Stimulated activated CD4-positive, alpha-beta T cell treated with anti-CD3 and anti-CD28 coated beads, Interleukin-1b, Interleukin-23, amount 100 ng/mL, for 4 hours (primary cell): ENCODE measurements at places on chromosomes 16 and 17.

DNA sequence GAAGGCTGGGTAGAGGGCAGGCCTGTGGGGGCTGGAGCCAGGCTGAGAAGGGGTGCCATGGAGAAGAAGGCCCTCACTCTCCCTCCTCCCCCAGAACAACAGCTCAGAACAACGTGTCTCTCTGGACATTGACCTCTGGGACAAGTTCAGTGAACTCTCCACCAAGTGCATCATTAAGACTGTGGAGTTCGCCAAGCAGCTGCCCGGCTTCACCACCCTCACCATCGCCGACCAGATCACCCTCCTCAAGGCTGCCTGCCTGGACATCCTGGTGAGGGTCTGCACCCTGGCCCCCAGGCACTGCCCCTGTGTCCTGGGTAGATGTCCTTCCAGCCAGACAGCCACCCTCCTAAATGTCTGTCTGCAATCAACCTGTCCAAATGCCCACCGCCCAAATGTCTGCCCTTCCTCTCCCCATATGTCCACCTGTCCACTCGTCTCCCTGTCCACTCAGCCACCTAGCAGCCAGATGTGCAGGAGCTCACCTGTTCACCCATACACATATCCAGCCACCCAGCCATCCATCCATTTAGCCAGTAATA is 12.2 kb downstream of the GJD3 start:
- no peak for DNase-seq

- DNase-seq, result no peak
Measured at GRCh38 chr17:46851029-46851741, at the start of gene WNT9B. Gene WNT9B (plus strand): TSS chr17:46851583. CDS start chr17:46851639, 56 bp downstream.

DNA sequence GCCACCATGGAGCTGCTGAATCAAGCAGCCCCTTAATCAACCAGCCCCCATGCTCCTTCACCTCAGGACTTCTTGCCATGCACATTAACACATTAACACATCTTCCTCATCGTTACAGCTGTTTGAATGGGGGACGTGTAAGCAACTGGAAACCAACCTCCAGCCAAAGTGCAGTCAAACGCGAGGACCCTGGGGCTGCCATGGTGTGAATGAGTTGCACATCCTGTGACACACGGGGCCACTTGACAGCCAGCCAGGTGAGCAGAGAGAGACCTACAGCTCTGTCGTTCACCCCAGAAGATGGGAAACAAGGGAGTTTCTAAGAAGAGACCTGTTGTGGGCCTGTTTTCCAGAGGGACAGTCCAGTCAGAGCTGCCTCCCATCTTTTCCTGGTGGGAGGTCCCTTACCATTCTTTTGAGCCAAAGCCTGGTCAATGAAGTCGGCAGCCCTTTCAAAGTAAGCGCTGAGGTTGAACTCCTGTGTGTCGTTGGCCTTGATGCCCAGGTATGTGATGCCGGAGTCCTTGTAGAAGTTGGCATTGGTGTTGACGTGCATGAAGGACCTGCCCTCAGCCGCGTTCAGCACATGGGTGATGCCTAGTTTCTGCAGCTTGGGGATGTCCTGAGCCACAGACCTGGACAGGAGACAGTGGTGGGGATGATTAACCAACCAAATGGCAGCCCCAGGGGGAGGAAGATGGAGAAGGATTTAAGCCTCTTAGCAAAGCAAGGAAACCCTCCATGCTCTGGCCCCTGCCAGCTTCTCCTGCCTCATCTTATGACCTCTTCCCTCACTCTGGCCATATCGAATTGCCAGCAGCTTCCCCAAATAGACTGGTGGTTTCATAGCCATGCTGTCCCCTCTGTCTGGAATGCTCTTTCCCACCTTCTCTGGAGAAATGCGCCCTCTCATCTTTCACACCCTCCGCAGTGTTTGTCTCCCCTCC is 4.2 kb downstream of the DUSP3 start:
- DNase-seq, result no peak

GRCh38 chr17:17403899-17404576 is 72.8 kb upstream of the MED9 start:
- DNase-seq, result peak; percentile 25

DNA sequence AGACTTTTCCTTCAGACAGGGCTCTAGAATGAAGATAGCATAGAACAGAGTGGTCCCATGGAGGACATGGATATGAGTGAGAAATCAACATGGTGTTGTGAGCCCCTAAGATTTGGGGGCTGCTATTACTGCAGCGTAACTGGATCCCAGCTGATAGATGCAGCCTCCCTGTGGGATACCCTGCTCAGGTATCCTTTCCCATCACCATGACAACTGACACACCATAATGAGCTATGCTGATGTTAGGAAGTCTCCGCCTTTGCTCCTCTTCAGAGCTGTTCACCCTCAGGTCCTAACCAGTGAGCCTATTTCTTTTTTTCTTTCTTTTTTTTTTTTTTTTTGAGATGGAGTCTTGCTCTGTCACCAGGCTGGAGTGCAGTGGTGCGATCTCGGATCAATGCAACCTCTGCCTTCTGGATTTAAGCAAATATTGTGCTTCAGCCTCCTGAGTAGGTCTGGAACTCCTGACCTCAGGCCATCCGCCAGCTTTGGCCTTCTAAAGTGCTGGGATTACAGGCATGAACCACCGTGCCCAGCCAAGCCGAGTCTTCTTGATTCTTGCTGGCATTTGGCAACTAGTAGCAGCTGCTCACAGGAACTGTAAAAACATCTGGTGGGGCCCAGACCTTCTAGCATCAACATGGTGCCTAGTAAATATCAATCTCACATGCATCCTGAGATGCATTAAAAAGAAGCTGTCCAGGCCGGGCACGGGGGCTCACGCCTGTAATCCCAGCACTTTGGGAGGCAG is 17.1 kb downstream of the STX4 start:
- DNase-seq, result no peak

GRCh38 chr17:43671031-43671692 is 9.4 kb upstream of the MEOX1 start:
- DNase-seq, result no peak

DNA sequence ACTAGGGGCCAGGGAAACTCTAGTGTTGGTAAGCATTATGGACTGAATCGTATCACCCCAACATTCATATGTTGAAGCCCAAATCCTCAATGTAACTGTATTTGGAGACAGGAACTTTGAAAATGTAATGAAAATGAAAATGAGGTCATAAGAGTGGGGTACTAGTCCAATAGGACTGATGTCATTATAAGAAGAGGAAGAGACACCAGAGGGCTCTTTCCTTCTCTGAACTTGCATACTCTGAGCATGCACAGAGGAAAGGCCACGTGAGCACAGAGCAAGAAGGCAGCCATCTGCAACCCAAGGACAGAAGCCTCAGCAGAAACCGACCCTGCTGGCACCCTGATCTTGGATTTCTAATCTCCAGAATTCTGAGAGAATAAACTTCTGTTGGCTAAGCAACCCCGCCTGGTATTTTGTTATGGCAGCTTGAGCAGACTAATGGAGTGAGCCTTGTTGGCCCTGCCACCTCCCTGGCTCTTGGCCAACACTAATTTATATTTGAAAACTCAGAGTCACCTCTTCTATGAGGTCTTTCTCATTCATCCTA is 273.4 kb downstream of the NTN1 start:
- no peak for DNase-seq

- DNase-seq, result no peak
Measured at GRCh38 chr17:72879877-72880276, 212.6 kb downstream of the SLC39A11 start.

DNA sequence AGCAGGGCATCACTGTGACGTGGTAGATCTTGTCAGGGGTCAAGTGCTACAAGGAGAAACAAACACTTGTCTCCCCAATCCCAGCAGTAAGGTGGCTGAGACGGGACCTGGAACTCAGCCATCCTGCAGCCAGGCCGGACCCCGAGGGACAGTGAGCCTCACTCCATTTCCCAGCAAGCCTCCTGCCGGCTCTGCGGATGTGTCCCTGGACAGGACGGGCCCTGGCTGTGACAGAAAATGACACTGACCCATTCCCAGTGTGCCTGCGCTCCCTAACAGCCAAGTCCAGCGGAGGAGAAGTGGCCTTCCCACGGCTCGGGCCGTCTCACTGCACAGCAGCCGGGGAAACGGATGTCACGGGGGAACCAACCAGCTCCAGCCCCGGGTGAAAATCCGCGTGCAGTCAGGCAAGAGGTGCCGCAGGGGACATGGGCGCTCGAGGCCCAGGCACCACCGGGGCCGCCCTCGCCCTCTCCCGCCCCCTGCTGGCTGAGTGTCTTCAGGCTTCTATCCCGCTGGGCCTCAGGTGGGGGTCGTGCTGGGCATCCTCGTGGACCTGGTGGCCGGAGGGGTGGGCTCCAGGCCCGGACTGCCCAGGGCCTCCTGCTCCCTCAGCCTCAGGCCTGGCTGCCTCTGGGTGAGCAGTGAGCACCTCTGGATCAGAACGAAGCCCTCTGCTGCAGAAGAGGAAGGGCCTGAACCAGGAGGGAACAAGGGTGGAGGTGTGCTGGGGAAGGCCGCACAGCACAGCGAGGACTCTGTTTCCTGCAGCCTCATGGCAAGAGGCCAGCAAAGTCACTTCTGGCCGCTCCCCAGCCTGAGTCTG is 6.7 kb downstream of the HAGHL start:
- no peak for DNase-seq

GRCh38 chr17:27567563-27567859 is 63.5 kb upstream of the LGALS9 start:
- no peak for DNase-seq

GRCh38 chr16:2064368-2064945 is 16.7 kb downstream of the TSC2 start:
- DNase-seq, result no peak

DNA sequence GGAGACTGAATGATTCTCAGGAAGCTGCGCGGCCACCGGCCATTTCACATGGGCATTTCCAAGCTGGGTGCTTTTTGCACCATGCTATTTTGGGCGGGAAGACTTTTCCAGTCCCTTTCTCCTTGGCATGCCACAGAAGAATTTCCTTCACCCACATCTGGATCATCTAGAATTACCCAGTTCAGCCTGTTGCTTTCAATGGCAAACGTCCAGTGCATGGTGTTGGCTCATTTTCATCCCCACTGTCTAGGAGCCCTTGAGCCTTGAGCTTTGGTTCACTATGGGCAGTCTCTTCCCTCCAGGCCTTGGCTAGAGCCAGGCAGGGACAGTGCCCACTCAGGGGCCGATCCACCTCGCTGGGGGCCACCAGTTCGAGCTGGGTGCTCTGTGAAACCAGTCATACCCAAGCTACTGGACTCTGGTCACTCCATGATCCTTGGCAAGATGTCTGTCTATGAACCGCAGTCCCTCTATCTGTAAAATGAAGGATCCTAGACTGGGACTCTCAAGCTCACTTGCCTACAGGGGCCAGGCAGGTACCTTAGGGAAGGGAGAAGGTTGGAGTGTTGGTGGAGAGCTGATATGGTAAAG is 71.1 kb downstream of the CYLD start:
- no peak for DNase-seq

GRCh38 chr17:1470755-1471462 is 14.9 kb upstream of the CRK start:
- DNase-seq, result no peak

DNA sequence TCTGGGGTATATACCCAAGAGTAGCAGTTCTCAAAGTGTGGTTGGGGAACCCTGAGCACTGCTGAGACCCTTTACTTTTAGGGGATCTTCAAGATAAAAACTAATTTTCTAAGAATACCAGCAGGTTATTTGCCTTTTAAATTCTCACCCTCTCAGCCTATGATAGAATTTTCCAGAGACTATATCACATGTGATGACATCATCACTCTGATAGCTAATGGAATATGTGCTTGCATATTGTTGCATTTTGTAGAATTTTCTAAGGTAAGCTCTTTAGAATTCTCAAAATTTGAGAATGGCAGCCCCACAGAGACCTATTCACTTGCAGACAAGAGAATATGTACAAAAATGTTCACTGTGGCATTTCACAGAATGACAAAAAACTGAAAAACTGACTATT is 181.1 kb downstream of the MYO1D start:
- no peak for DNase-seq

- no peak for DNase-seq
Measured at GRCh38 chr17:55210292-55210691, 54.5 kb upstream of the HLF start.
